Activated CD4-positive, CD25-positive, alpha-beta regulatory T cell treated with anti-CD3 and anti-CD28 coated beads, Interleukin-2, amount 50 U/mL, for 24 hours (primary cell): ENCODE measurements at places on chromosomes 7 and 10.

DNA sequence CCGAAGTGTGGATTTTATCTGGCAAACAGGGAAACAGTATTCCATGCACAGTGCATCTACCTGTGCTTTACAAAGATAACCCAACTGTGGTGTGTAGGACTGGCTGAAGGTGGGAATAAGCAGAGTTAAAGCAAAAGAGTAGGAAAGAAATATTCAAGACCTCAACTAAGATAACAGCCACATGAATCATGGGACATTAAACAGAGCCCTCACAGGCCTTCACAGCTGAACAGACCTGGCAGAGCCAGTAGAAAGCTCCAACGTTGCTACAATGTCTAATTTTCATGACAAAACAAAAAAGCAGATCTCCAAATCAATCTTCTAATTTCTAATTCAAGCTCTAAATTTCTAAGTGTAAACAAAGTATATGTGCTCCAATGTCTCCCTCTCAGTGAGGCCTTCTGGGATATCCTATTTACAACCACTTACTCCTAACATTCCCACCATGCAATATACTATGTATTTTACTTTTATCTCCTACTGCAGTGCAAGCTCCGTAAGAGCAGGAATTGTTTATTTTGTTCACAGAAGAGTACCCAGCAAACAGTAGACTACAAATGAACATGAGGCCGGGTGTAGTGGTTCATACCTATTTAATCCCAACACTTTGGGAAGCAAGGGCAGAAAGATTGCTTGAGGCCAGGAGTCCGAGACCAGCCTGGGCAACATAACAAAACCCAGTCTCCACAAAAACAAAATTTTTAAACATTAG is 63.5 kb downstream of the UBE2H start:
- no peak for ATAC-seq

GRCh38 chr10:123906884-123907652 is 15.5 kb upstream of the CPXM2 start:
- ATAC-seq, result no peak

GRCh38 chr10:71763352-71764127 is 9.8 kb downstream of the VSIR start:
- no peak for ATAC-seq

DNA sequence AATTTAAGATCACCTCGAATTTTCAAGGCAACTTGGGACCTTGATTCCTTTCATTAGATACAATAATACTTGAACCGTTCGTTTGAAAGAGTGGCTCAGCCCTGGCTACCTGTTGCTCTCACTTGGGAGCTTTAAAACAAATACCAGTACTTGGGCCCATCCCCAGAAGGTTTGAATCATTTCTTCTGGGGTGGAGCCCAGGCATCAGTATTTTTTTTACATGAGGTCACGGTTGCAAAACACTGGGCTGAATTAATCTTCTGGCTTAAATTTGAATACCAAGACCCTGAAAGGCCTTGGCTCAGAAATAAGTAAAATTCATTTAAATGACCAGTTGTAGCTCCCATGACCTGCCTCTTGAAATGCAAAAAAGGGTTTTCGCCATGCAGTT is 214.9 kb downstream of the CREB5 start:
- no peak for ATAC-seq

- no peak for ATAC-seq
These were observed 3.9 kb upstream of the MLLT10 start for GRCh38 chr10:21530168-21530567.

DNA sequence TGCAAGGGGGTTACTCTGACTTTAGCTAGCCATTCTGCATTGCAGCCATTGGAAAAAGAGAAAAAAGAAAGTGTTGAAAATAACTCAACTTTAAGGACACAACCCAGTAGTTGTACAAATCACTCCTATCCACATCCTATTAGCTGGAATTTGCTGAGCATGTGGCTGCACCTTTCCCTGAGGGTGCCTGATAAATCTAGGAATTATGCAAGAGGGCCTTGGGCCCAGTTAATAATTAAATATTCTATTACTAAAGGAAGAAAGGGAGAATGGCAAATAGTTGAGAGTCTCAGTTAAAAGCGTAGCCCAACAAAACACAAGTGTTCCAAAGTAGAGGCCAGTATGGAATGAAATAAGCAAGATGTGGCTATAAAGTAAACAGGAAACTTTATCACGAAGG is 200.9 kb upstream of the CNTNAP2 start:
- no peak for ATAC-seq

DNA sequence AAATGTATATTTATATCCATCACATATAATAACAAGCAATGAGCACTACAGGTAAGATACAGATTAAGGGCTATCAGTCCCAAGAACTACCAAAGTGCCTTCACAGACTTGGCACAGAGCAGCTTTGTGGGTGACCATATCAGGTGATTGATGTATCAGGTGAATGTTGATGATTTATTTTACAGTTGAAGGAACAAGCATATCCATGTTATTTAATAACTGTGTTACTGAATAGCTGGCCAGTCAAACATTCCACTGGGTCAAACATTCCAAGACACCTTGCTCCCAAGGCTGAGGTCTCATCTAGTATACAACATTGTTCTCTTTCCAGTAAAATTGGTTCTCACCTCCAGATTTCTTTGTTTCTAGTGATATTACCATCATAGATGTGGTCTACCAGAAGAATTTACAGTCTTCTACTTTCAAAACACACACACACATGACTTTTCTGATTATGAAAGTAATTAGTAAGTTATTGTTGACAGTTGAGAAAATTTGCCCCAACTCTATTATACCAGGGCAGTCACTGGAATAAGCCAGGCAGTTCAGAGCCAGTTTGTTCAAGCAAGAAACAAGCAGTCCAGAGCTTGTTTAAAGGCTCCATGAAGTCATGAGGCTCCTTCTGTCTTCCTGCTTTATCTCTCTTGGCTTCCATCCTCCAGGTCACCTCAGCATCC is 68.2 kb downstream of the ELAPOR2 start:
- no peak for ATAC-seq

- ATAC-seq, result no peak
These were observed 187.4 kb downstream of the MGMT start for GRCh38 chr10:129654461-129654860.

DNA sequence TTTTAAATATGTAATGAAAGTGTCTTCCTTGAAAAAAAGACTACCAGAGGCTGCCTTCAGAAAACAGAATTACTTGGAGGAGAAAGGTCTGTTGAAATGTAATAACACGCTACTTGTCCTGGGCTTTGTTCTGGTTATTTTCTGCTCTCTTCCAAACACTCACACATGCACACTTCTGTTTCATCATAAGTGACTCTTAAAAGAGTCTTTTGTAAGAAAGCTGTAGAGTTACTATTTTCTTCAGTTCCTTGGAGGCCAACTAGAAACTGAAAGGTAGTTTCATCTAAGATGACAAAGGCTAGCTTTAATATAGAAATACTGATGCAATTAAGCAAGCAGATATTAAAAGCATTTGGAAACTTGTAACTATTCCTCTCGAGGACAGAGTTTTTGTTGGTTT is 39.1 kb downstream of the TASOR2 start:
- no peak for ATAC-seq
